ENCODE measurements at places on chromosomes 3 and 15.

GRCh38 chr3:154060238-154061000 lies 60.8 kb upstream of the ARHGEF26 start:
- no peak for DNase-seq

- DNase-seq = no peak
These were observed 238.8 kb downstream of the OPA1 start for GRCh38 chr3:193831495-193832455.

DNA sequence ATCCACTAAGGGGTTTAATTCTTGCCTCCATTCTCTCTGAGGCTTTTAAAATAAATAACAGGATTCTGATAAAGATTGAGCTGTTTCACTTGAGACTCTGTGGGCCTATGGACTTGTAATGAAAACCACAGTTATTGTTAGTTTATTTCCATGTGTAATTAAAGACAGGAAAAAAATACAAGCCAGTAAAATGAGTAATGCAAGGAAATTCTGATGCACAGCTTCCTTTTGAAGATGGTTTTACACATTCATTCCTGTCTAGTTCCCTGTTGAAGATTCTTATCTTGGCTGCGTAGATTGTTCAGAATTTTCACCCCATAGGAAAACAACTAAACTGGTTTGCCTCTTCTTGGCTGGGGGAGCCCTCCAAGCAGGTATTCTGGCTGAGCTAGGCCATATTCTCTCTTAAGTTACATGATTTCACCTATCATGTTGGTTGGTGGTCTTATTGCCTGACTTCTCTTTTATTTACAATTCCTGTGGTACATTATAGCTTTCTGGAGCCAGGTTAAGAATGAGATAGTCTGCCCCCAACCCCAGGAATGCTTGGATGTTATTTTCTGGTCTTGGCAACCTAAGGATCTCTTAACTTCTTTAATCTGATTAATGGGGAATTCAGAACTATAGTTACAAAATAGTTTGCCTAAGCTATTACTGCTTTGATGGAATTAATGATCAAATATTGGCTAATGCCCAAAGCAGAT lies 67.6 kb downstream of the MITF start:
- DNase-seq = no peak

GRCh38 chr3:146374146-146374545 lies 95.2 kb downstream of the PLSCR2 start:
- DNase-seq = no peak

DNA sequence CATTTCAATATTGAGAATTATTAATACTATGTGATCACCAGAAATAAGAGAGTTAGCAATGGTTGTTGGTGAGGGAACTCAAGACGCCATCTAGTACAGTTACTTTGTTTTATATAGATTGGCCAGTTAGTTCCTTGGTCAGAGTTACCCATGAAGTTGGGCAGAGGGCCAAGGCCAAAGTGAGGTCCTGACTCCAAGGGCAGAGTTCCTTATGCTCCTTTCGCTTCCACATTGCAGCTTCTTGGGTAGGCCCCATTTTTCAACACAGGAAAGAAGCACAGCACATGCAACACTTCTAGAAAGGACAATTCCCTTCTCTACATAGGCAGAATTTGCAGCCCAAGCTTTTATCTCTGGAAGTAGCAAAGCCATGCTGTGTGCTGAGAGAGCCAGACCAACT lies 178.6 kb downstream of the KCNAB1 start:
- no peak for DNase-seq

All from stimulated activated naive CD8-positive, alpha-beta T cell treated with anti-CD3 and anti-CD28 coated beads, Interleukin-15, amount 100 ng/mL, for 72 hours (primary cell).